Central memory CD8-positive, alpha-beta T cell (primary cell): ENCODE measurements at places on chromosomes 1 and 21.

GRCh38 chr1:180593382-180593781 lies 34.6 kb downstream of the OVAAL start:
- no peaks in the 10 kb centered on the region for H3K4me1 ChIP-seq
- H3K36me3 ChIP-seq = no peaks in the 10 kb centered on the region
- H3K27ac ChIP-seq = no peak overlapping the region

- no peak overlapping the region for H3K4me3 ChIP-seq
- H3K27me3 ChIP-seq = peaks cover 75% of the 10 kb centered on the region
- H3K4me1 ChIP-seq = peaks cover 15% of the 10 kb centered on the region
Measured at GRCh38 chr1:17121881-17122280, 2.6 kb upstream of the PADI2 start.

DNA sequence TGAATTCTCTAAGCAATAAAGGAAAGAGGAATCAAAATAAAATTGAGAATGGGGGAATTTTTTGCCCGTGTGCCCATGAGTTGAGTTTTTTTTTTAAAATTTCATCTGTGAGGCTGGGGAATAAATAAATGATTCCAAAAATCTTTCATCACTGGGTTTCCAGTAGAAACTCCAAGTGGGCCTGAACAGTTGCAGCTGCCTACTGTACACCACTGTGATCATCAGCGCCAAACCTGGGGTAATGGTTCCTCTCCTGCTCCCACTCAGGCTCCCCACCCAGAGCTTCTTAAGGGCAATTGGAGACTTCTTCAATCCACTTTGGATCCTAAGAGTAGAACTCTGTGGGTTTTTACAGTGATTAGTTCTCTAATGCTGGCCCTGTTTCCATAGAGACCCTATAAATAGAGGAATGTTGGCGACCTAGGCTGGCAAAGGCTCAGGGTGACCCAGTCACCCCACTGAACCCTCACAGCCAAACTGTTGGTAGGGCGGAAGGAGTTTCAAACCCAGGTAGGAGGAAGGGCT lies 9.3 kb downstream of the TMCC2 start:
- peaks cover 8% of the 10 kb centered on the region for H3K4me1 ChIP-seq
- DNase-seq = no peak
- H3K27me3 ChIP-seq = no peaks in the 10 kb centered on the region
- no peak overlapping the region for H3K27ac ChIP-seq

DNA sequence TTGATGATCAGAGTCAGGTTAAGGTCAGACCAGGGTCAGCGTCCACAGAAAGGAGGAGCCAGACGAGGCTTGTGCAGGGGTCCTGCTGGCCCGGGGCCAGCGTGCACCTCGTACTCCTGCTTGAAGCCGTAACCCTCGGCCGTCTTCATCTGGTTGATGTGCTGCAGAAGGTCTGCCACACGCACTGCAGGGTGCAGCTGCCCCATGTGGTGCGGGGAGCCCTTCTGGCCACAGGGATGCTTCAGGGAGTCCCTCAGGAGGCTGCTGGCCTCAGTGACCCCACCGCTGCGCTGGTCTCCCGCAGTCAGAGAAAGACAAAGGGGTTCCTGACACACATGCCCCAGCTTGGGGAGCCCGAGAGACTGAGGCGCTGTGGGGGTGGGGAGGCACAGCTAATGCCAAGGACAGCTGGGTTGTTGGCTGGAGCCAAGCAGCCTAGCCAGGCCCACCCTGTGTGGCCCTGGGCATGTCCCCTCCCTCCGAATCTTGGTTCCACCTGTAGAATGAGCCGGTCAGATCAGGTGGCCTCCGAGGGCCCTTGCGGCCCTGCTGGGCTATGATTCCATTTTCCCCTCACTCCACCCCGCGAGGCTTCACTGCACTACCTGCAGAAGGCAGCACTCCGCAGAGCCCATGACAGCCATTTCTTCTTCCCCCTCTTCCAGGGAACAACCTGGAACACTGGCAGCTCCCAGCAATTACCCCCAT lies 251.9 kb downstream of the PTPRU start:
- no peak for DNase-seq
- H3K27ac ChIP-seq = no peak overlapping the region
- H3K4me3 ChIP-seq = no peak overlapping the region
- H3K36me3 ChIP-seq = no peaks in the 10 kb centered on the region
- peaks cover 38% of the 10 kb centered on the region for H3K27me3 ChIP-seq
- no peaks in the 10 kb centered on the region for H3K4me1 ChIP-seq

DNA sequence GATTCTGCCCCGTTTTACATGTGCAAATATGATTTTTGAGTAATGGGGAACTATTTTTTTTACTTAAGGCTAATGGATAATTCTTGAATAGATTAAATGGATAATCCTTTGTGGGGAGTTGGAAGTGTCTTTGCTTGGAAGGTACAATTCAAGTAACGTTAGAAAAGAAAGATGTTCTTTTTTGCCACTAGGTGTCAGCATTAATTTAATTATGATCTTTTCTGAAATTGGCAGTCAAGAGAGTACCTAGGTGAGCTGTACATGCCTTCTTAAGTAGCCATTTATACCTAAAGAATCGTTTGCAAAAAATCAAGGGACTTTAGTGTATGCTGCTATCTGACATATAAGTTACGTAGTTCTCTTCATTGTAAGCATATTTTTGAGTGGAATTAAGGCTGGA lies 2.2 kb downstream of the FBXO28 start:
- peaks cover 33% of the 10 kb centered on the region for H3K4me1 ChIP-seq
- peaks cover 5% of the 10 kb centered on the region for H3K27me3 ChIP-seq
- H3K36me3 ChIP-seq = peaks cover 24% of the 10 kb centered on the region
- H3K4me3 ChIP-seq = peak overlapping the region; percentile 31

DNA sequence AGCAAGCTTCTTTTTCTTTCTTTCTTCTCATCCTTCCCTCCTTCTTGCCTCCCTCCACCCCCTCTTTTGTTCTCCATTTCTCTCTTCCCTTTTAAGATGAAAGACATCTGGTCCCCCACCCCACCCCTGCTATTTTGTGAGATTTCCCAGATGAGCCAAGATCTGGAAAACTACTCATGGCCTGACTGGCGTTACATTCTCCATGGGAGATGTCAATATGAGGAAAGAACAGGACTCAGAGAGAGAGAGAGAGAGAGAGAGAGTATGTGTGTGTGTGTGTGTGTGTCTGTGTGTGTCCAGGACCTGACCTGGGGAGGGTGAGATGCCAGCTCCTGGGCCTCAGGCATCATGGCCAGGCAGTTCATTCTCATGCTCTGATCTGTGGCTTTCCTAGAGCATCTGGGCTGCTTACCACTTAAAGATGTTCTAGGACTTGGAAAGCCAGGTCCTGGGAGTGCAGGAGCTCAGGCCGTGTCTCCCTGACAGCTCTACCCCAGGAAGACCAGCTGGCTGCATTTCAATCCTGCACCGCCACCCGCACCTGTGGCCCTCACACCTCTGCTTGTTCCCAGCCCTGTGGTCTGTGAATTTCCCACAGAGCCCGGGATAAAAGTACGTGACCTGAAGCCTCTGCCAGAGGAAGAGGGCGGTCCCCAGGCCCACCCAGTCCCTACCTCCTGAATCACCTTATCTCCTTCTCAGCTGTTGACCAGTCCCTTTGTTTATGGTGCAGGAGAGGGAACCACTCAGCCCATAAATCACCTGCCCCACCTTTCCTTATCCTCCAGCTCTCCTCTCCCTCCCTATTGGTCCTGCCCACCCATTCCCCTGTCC lies 3.2 kb upstream of the BEST4 start:
- no peaks in the 10 kb centered on the region for H3K27me3 ChIP-seq
- peaks cover 6% of the 10 kb centered on the region for H3K4me1 ChIP-seq
- DNase-seq = no peak
- H3K4me3 ChIP-seq = no peak overlapping the region
- no peak overlapping the region for H3K27ac ChIP-seq
